Panc1 (cell line): ENCODE measurements at places on chromosomes 3 and 15.

- 0 out of 2 replicates have a peak, but pooled peaks cover 3% of the 10 kb centered on the region for H3K27me3 ChIP-seq
- no peaks in the 10 kb centered on the region for H3K36me3 ChIP-seq
- H3K27ac ChIP-seq, result no peak overlapping the region
- no peak overlapping the region for H3K4me3 ChIP-seq
- no peaks in the 10 kb centered on the region for H3K4me1 ChIP-seq
- DNase-seq, result no peak
Measured at GRCh38 chr3:124362455-124362854, 367.8 kb upstream of the UMPS start.

- H3K27ac ChIP-seq, result no peak overlapping the region
- H3K36me3 ChIP-seq, result no peaks in the 10 kb centered on the region
- no peak for DNase-seq
- no peaks in the 10 kb centered on the region for H3K27me3 ChIP-seq
- no peaks in the 10 kb centered on the region; the same call in 1 of the 2 replicates for H3K4me1 ChIP-seq
Measured at GRCh38 chr3:50146316-50146901, 8.7 kb upstream of the SEMA3F start.

- H3K4me3 ChIP-seq, result no peak overlapping the region
- no peaks in the 10 kb centered on the region for H3K4me1 ChIP-seq
- no peaks in the 10 kb centered on the region for H3K36me3 ChIP-seq
- DNase-seq, result no peak
- no peaks in the 10 kb centered on the region for H3K27me3 ChIP-seq
Measured at GRCh38 chr3:76958274-76958673, 81.6 kb upstream of the ROBO2 start.

- H3K27me3 ChIP-seq, result no peaks in the 10 kb centered on the region
- H3K4me1 ChIP-seq, result no peaks in the 10 kb centered on the region
- no peaks in the 10 kb centered on the region for H3K36me3 ChIP-seq
- H3K27ac ChIP-seq, result no peak overlapping the region
- DNase-seq, result no peak
Measured at GRCh38 chr15:25678500-25678855, 184.6 kb downstream of the ATP10A start.

DNA sequence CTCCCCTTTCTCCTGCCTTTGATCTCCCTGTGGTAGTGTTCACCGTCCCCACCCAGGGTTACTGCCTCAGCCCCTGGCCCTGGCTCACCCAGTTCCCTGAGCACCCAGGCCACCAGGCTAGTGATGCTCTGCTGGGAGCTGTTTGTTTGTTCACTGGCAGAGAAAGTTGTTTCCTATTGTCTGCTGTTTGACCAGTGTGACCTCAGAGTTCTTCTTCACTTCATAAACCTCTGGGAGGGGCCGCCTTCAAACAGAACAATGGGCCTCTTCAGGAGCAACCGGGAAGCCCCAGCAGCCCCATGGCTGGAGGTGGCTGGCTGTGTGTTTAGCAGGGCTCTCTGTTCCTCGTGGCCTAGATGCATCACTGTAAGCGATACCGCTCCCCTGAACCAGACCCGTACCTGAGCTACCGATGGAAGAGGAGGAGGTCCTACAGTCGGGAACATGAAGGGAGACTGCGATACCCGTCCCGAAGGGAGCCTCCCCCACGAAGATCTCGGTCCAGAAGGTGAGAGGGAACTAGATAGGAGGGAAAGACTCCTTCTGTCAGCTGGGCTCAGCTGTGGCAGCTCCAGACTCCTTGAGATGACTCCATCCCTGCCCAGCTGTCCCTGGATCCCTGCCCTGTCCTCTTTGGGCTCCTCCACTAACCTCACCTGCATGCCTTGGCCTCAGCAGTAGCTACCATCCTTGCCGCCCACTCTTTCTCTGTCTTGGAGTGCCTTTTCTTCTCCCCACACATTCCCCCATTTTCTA lies 3.4 kb downstream of the CLK3 start:
- H3K27ac ChIP-seq, result no peak overlapping the region
- DNase-seq, result no peak
- H3K36me3 ChIP-seq, result peaks cover 15% of the 10 kb centered on the region
- no peak overlapping the region for H3K4me3 ChIP-seq
- no peaks in the 10 kb centered on the region for H3K27me3 ChIP-seq
- peaks cover 21% of the 10 kb centered on the region for H3K4me1 ChIP-seq

GRCh38 chr3:197139586-197139985 lies 110.0 kb upstream of the MELTF start:
- H3K4me1 ChIP-seq, result no peaks in the 10 kb centered on the region
- no peak for DNase-seq
- H3K36me3 ChIP-seq, result peaks cover 10% of the 10 kb centered on the region; the same call in 1 of the 2 replicates
- no peaks in the 10 kb centered on the region for H3K27me3 ChIP-seq

GRCh38 chr15:25544076-25544475 lies 105.3 kb upstream of the UBE3A start:
- no peak overlapping the region for H3K27ac ChIP-seq
- no peaks in the 10 kb centered on the region for H3K27me3 ChIP-seq
- H3K36me3 ChIP-seq, result no peaks in the 10 kb centered on the region
- no peak for DNase-seq
- H3K4me1 ChIP-seq, result no peaks in the 10 kb centered on the region
